ENCODE measurements at places on chromosomes 6 and 20. TPM values are rescaled to one million over a fixed set of nuclear protein-coding genes. Genes with fewer than 3 reads are reported as not detected.

PDYN gene
- total RNA-seq: not detected

SRF gene
- total RNA-seq: 16.1 TPM

CRISP1 gene
- total RNA-seq: not detected

LY6G6F gene
- not detected for total RNA-seq

CALHM4 gene
- total RNA-seq: not detected

PM20D2 gene
- 13.6 TPM for total RNA-seq
